ENCODE measurements at places on chromosomes 11 and 22.

DNA sequence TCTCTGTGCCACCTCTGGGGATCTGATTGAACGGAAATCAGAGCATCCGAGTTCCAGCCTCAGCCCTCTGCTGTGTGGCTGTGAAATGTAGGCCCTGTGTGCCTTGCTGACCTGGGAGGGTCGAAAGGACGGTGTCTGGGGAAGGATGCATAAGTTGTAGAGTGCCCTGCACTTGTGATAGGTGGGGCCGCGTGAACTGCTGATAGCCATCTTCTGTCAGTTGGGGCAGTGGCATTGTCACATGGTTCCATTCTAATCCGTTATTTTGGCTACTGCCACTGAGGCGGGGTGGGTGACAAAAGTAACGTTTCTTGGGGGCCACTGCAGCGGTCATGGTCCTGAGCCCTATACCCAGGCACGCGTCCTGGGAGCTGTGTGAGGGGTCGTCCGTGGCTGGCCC, 63.4 kb downstream of the LRP5 start:
- DNase-seq, result no peak

GRCh38 chr11:115321605-115322289, 182.5 kb downstream of the CADM1 start:
- peak; percentile 65 for DNase-seq

DNA sequence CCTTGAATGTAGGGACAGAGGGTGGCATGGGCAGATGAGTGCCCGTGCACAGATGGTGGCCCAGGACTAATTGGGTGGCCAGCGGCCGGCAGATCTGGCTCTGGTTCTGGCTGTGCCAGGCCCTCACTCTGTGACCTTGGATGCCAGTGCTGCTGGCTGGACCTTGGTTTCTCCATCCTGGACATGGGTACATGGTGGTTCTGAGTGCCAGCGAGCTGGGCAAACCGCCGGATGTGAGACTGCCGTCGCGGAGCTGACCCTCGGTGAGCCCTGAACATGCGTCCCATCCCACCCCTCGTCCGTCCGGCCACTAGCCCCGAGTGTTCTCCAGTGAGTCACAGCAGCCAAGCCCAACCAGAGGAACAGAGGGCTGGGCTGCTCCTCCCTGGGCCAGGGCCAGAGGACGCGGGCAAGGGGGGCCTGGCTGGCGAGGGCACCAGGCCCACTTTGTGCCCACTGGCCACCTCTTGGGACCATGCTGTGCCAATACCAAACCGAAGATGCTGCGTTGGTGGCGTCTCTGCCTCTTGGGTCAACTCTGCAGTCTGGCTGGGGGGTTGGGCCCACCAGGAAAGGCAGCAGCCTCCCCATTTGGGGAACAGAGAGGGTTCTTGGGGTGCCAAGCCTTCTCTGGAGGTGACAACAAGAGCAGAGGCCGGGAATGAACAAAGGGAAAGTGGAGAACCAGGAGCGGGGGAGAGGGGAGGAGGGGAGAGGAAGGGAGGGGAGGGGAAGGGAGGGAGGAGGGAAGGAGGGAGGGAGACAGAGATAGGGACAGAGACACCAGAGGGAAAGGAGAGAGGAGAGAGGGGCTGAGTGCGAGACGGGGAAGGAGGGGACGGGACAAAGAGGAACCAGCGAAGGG, 10.7 kb downstream of the LSP1 start:
- DNase-seq, result no peak

GRCh38 chr11:122690384-122690783, 34.9 kb downstream of the UBASH3B start:
- DNase-seq, result no peak

DNA sequence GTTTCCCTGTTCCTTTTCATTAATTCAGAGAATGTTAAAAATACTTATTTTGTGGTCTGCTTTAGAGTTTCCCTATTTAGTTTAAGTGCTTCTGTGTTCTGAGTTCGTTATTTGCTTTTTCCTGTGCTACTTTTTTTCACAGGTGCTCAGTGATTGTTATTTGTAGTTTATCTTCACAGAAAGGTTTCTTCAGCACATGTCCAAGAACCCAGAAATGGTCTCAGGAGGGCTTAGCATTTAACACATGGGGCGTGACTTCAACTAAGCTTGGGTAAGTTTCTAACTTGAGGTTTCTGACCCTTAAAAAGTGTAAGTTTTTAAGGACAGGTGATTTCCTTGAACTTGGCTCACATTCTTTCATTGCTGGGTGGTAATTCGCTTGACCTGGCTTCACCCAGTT, 157.3 kb downstream of the AASDHPPT start:
- no peak for DNase-seq

DNA sequence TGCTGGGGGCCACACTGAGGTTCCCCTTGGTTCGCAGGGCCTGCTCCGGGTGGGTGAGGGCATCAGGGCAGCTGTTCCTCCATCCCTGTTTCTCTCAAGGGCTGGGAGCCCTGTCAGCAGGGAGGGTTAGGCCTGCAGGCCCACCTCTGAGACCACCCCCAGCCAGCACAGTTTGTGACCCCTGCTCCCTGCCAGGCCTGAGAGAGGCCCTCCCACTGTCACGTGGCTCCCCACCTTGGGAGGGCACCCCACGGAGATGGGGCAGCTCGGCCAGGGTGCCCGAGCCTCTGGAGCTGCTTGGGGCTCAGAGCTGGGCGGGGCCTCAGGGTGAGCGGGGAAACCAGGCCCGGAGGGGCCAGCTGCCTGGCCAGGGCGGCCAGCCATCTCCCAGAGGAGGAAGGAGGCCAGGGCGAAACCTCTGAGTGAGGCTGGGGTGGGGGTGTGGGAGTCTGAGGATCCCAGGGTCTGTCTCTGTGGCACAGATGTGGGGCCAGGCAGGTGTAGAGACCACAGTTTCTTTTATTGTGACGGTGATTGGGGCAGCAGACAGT, 2.5 kb upstream of the INS start:
- DNase-seq, result no peak

GRCh38 chr11:28581286-28582242, 473.4 kb downstream of the METTL15 start:
- DNase-seq, result no peak

GRCh38 chr11:118530683-118531596, at the start of gene TMEM25:
Gene TMEM25, plus strand, starts transcription at chr11:118531192. Its CDS starts 610 bp downstream, at chr11:118531802.
- DNase-seq, result peak; percentile 76

GRCh38 chr11:68735646-68736045, 15.7 kb downstream of the TESMIN start:
- DNase-seq, result no peak

DNA sequence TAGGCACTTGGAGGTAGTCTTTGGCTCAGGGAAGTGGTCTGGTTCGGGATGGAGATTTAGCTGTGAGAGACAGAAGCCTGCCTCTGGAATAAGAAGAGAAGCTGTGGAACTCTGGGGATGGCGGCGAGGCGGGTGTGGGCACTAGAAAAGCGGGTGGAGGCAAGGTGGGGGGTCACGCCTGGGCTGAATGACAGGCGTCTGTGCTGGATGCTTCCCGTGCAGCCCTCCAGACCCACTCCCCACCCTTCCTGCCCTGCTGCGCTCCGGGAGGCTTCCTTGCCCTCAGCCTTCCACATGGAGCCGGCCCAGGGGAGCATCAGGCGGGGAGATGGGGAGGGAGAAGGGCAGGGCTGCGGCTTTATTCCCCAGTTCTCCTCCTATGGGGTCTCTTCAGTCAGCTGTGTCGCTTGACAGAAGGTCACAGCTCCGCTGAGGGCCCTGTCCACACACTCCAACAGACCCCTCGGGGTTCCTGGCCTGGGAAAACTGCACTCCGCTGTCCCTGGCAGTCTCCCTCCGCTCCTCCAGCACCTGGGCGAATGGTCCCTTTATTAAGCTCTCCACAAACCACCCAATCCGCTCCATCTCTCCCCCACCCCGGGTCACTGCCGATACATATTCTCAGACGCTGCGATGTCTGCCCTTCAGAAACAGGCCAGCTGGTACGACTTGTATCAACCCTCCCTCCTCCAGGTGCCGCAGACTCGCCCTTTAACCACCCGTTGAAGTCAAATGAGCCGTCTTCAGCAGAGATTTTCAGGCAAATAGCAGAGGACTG, 6.2 kb downstream of the DNAJB13 start:
- peak; percentile 36 for DNase-seq

DNA sequence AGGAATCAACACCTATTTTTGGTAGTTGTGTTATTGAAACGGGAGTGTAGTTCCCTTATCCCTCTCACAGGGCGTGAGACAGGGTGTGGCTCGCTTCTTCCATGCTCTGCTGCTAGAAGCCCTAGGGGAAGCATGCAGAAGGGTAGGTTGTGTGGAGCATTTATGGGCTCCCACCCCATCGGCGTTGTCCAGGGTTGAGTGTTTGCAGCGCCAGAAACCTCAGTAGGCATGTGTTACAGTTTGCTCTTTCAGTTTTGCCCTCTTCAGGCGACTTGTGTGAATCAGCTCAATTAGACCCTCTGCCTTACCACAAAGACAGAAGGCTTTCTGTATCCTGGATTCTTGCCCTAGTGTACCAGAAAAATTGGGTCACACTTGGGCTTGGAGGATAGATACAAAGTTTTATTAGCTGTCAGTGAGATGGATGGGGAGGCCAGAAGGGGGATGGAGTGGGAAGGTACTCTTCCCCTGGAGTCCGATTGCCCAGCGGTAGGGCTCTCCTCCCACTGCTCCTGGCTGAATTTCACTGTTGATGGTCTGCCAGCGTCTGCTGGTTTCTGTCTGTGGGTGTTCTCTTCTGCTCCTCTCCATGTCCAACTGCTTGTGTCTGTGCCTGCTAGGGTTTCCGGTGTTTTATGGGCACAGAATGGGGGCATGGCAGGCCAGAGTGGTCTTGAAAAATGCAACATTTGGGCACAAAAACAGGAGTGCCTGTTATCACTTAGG, 358.3 kb upstream of the CTSC start:
- no peak for DNase-seq

GRCh38 chr11:67453816-67454732, 1.1 kb upstream of the CABP4 start:
- DNase-seq, result no peak

DNA sequence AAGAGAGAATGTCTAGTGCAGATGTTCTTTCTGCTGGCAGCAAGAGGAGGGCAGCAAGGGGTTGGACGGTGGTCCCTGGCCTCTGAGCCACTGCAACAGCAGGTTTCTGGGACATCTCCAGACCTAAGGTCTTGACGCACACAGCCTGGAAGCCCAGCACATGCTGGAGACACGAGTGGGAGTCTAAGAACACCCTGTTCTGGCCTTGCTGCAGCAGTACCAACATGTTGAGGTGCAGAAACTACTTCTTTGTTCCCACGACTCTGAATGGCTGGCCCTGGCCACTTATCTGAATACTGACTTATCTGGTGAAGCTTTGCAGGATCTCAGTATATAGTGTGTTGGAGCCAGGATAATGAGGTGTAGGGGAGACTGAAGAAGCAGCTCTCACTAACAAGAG, 6.8 kb downstream of the MICAL2 start:
- no peak for DNase-seq

DNA sequence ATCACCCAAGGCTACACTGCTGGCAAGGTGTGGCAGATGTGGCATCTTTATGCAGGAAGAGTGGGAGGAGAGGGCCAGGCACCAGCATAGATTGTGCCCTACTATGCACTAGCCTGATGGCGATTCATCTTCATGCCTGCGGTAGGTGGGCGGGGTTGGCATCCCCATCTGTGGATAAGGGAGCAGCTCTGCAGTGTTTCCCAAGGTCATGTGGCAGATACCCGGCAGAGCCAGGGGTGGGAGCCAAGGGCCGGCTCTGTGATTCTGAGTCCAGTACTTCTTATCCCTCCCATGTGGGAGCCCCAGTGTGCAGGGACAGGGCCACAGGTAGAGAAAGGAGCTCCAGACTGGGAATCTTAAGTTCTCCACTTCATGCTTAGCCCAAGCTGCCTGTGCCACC, 20.0 kb downstream of the CD82 start:
- DNase-seq, result no peak

DNA sequence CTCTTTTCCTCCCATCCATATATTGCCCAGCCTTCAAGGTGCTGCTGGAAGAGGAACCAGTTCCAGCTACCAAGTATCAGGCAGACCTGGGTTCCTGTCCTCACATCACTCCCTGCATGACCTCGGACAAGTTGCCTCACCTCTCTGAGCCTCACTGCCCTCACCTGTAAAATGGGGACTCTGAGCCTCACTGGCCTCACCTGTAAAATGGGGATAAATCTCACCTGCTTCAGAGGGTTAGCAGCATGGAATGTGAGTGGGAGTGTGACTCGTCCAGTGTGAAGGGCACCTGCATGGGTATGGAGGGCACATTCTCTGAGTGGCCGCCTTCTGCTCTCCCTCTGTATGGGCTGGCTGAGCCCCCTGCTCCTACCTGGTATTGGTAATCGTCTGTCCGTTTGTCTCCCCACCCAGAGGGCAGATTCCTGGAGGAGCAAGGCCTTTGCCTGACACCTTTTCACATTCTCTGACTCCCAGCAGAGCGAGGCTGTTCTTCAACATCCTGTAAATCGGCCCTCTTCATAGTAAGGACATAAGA, 3.7 kb downstream of the GRIK4 start:
- DNase-seq, result no peak

- peak; percentile 76 for DNase-seq
These were observed 35.0 kb downstream of the TPBGL start for GRCh38 chr11:75275581-75275980.

DNA sequence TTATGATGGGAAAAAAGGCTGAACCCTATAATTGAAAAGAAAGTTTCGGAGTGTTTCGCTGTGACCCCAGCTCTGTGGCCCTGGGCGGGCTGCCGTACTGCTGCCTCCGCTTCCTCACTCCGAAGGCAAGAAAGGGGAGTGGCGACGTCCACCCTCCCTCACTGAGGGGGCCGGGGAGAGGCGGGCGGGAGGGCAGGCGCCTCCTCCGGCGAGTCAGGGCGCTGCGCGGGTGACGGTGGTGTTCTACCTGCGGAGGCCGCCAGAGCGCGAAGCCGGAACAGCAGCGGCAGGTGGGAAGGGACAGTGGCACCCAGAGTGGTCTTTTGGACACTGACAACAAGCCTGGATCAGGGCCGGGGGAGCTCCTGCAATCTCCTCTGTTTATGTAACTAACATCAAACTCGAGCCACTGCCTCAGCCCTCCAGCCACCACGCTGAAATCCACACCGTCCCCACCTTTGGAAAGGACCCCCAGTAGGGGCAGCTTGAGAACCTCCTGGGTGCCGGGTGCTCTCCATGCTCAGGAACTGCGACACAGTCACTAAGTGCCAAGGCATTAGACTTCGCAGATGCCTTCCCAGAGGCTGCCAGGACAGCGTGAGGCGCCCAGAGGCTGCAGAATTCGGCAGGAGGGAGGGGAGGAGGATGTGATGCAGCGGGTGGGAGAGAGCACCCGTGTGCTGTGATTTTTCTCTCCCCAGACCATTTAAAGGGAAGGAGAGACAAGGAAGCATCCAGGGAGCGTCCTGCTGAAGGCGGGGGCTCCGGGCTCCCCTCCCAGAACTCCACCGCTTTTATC, 25.5 kb downstream of the BID start:
- DNase-seq, result no peak

- no peak for DNase-seq
These were observed 76.5 kb upstream of the SNX19 start for GRCh38 chr11:130992788-130993187.

DNA sequence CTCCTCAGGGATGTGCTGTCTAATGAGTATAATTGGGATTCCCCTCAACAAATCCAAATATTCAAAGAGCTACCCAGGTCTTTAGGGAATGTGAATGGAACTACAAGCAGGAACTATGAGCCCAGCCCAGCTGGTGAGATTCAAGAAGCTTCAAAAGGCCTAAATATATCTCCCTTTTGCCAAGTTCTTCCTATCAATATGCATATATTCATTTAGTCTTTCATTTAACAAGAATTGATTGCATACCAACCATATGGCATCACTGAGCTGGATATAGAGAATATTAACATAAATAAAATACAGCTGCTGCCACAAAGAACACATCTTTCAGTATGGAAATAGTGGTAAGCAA, 58.9 kb upstream of the PRSS23 start:
- DNase-seq, result no peak

GRCh38 chr11:83257761-83258168, 28.4 kb downstream of the CCDC90B start:
- DNase-seq, result no peak
